ENCODE measurements at places on chromosomes 1 and 21.
A peak's percentile ranks its signal among the peaks of the same experiment; 100 is the strongest.

DNA sequence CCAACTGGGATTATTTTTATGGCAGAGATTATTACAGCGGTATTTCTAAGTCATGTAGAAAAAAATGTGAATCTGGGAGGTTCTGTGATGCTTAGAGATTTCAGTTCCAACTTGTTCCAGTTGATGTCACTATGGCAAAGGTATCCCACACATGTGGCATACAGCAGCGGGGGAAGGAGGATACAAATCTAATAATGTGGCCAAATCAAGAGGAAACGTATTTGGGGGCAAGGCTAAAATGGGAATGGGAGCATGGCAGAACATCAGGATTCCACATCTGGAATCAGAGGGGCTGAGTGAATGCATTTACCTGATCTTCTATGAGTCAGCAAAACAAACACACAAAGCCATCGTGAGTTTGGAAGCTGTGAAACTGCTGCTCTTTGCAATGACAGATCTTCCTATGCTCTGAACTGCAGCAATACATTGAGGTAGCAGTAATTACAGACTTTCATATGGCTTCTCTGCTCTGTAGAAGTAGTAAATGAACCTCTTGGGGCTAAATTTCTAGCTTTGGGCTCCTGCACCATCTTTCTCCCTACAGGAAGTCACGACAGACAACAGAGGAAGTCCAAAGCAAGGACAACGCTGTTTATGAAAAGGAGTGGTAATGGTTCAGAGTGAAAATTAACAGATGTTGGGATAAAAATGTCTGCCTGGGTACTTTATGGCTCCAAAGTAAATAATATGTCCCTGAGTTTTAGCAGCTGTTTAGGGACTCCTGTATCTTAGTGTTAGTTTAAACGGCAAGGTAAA, 55.5 kb downstream of the GABPA start:
- DNase-seq: peak; percentile 4

GRCh38 chr1:232915212-232915611, 35.2 kb upstream of the NTPCR start:
- DNase-seq: no peak

GRCh38 chr1:224211206-224211962, 28.3 kb downstream of the DEGS1 start:
- DNase-seq: no peak

GRCh38 chr1:91307784-91308409, 96.7 kb downstream of the HFM1 start:
- DNase-seq: no peak

DNA sequence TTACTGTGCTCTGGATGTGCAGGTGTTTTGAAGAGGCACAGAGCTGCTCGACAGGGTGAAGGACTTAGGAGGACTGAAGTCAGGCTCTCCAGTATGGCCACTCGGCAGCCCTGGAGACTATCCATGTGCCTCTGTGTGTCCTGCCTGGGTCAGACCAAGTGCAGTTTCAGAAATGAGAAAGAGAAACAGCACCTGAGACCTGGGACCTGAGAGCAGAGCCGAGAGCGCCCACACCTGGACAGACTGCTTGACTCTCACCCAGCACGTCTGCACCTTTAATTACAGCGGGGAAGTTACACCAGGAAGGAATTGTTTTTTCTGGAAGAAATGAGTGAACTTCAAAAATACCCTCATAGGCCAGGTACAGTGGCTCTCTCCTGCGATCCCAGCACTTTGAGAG, 59.7 kb upstream of the COL6A1 start:
- no peak for DNase-seq

Data from CD4-positive, alpha-beta T cell treated with Interleukin-4 for 4 hours (primary cell).